ENCODE measurements at places on chromosomes 1 and 21.

DNA sequence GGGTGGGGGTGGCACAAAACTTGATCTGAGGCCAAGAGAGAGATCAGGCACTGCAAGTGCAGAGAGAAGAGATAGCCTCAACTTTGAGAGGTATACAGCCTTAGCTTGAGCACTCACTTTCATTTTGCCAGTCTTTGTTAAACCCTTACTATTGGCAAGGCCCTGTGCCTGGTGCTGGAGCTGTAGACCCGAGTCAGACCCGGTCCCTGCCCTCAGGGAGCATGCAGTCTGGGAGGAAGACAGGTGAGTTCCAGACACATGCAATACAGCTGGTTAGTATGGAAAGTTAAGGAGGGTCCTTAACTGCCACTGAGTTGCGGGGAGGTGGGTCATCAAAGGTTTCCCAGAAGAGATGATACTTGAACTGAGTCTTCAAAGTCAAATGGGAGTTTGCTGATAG, 31.7 kb downstream of the RAB3B start:
- ATAC-seq, result no peak

DNA sequence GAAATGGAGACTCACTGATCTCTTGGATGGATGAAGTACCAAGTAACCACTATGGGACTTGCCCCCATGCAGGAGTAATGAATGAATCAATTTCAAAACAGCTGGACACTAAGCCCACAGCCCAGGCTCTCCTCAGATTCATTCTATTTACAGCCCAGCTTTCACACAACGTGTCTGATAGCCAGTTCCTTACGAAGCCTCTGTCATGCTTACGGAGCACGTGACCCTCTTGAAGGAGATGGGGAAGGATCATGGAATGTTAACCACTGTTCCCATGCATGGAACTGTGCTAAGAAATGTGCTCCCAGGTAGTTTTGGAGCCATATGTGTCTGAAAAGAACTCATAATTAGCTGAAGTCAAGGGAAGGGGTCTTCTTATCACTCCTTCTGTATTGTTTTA, 124.1 kb downstream of the KIF26B start:
- no peak for ATAC-seq

GRCh38 chr1:201907621-201908020, 18.9 kb downstream of the SHISA4 start:
- no peak for ATAC-seq

- peak; percentile 63 for ATAC-seq
These were observed 17.2 kb downstream of the NFYC start for GRCh38 chr1:40708750-40709099.

DNA sequence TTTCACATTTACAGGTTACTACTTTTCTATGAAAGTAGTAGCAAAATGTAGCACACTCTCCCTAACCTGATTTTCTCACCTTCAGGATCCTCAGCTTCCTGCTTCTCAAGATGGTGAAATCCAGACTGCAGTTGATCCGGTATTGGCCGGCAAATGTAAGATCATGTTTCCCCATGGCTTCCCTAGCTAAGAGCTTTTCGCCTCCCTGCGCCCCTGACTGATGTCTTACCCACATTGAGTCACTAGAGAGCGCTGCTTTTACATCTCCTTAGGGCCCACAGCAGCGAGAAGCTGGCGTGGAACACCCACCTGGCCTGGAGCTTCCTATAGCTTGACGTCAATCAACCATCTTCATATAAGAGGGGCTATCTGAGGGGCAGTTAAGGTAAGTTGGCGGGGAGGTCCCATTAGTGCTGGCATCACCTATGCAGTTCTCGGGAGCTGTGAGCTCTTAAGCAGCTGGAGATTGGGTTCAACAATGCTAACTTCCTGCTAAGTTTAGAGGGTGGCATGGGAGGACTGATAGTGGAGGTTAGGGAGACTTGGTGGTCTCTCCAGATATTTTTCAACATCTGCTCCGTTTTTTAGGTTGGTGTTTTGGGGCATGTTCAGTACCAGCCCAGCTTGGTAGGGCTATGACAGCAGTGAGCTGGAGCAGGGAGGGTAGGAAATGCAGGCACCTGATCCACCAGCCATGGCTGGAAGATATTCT, 5.5 kb downstream of the PTPN7 start:
- no peak for ATAC-seq

- ATAC-seq, result no peak
These were observed 204.9 kb downstream of the MRPL39 start for GRCh38 chr21:25402134-25402961.

DNA sequence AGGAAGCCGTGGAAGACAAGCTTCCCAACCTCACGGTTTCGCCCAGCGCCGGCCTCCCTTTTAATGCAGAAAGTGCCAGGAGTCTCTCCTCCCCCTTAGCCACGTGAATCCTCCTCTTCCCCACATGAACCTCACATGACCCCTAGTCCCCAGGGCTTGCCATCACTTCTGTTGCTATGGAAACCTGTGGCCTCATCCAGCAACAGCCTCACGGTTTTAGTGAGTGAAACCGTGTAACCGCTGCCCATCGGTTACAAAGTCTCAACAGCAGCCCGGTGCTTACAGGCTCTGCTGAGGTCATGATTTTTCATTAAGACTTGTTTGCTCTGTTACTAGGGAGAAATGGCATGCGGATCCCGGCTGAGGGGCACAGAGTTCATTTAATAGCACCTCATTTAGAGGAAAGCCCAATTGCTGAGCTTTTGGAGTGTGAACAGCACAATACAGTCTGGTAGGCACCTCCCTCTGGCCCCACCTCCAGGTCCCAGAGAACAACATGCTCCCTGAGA, 143.2 kb upstream of the BACE2 start:
- ATAC-seq, result no peak

- no peak for ATAC-seq
These were observed 12.8 kb downstream of the PRDM15 start for GRCh38 chr21:41866274-41866809.

- no peak for ATAC-seq
These were observed 277.6 kb downstream of the PTBP2 start for GRCh38 chr1:96999191-96999590.

DNA sequence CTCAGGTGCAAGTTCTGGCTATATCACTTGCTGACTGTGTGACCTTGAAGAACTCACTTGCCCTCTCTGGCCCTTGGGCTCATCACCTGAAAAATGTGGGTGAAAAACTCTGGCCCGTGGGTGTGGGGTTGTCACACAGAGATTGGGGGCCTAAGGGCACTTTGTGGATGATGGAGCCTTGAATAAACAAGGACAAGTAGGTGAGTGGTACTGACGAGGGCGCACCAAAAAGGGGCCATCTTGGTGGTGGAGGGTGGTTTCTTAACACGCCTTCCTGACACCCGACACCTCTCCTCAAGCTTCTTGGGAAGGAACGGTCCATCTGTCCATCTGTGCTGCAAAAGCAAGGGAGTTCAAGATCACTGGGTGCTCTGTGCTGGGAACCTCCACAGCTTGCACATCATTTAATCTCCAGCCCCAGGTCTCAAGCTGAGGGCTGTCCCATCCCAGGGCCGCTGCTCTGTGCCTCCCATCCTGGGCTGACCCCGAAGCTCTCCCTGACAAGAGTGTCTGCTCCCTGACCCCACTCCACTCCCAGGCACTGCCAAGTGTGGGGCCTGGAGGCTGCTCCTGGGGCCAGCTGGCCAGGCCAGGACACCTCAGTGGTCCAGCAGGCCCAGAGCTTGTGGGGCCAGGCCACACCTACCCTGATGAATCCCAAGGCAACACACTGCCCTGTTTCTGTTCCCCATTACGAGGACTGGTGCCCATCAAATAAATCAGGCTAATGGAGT, 97.3 kb downstream of the GLIS1 start:
- ATAC-seq, result no peak

DNA sequence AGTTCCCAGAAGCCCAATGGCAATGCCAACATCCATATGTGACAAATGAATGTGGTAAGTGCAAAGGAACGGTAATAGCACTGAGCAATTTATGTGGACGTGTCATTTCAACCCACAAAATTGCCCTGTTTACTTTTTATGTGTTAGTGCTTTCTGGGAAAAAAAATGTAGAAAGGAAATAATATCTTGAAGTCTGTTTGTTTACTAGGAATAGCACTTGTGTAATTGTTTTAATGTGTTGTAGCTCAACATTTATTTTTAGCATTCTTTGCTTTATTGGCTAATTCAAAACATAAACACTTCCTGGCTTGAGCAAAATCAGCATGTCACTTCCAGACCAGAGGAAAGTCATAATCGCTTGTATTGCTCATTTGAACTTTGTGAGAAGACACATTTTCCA, 224.8 kb upstream of the KCNK2 start:
- no peak for ATAC-seq

- peak; percentile 64 for ATAC-seq
These were observed 49.1 kb upstream of the SERBP1 start for GRCh38 chr1:67479146-67479891.

- no peak for ATAC-seq
These were observed 965.2 kb downstream of the TTLL7 start for GRCh38 chr1:83033682-83034081.

- peak; percentile 64 for ATAC-seq
These were observed 18.5 kb downstream of the SERTAD4 start for GRCh38 chr1:210250998-210251679.

DNA sequence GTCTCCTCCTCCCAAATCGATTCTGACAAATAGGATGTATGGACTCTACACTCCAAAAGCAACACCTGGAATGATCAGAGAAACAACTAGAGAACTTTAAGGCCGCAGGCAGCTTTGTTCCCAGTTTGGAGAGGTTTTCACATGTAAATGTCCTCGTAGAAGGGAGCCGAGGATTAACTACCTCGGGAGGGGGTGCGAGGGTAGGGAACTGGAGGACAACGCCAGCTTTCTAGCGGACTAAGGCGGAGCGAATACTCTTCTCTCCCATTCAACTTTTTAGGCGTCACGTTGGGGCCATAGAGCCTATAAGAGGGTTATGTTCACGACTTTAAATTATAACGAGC, 1.2 kb downstream of the SCAF4 start:
- no peak for ATAC-seq

All from gastroesophageal sphincter (tissue), 4 donors.